AG10803 (cell line): ENCODE measurements at places on chromosomes 2 and 18.
A peak's percentile ranks its signal among the peaks of the same experiment; 100 is the strongest.

- no peak for DNase-seq
Observed at GRCh38 chr2:26552641-26553374, 74.9 kb upstream of the OTOF start.

DNA sequence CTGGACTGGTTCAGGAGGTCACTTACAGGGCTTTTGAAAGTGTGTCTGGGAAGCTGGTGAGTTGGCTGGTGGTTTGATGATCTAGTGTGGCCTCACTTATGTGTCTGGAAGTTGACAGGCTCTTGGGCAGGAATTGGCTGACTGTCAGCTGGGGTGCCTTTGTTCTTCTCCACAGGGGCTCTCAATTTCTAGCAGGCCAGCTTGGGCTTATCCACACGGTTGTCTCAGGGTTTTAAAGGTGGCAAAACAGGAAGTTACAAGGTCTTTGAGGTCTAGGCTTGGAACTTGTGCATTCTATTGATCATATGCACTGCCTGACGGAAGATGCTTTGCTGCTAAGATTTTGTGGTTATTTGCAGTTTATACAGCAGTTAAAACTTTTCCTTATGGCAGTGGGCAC lies 52.0 kb upstream of the CELF4 start:
- DNase-seq, result no peak

GRCh38 chr18:8943900-8944870 lies 158.3 kb upstream of the NDUFV2 start:
- peak; percentile 84 for DNase-seq

DNA sequence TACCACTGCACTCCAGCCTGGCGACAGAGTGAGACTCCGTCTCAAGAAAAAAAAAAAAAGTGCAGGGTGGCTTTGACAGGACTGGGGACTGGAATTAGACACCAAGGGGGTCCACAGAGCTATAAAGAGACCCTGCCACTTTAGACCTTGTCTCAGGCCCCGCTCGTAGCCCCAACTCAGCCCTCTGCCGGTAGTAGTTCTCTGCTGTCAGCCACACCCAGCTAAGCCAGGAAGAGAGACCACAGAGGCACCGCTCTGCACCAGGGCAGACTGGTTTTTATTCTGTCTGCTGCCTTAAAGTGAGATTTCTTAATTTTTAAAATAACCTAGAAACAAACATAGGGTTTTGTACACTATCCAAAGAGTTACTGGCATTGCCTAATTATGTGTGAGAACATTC lies 66.0 kb downstream of the STEAP3 start:
- DNase-seq, result no peak

DNA sequence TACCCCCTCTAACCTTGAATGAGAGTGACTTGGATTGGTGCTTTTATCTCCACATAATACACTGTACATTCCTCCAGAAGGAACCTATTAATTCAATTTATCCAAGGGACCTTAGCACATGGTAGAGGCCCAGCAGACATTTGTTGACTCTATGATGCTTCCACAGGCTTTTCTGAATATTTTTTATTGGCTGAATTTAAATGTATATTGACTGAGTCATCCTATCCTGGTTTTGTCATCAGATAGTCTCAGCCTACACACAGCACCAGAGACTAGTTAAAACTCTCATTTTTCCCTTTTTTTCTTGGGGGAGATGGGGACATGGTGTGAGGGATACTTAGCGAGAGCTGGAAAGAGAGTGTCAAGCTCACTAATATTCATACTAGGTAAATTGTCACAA lies 101.6 kb downstream of the LRRC30 start:
- DNase-seq, result no peak
